ENCODE measurements at places on chromosomes 13 and 19.
A peak's percentile ranks its signal among the peaks of the same experiment; 100 is the strongest.

GRCh38 chr19:48739404-48740163 lies 826 bp downstream of the RASIP1 start:
- no peak for DNase-seq

DNA sequence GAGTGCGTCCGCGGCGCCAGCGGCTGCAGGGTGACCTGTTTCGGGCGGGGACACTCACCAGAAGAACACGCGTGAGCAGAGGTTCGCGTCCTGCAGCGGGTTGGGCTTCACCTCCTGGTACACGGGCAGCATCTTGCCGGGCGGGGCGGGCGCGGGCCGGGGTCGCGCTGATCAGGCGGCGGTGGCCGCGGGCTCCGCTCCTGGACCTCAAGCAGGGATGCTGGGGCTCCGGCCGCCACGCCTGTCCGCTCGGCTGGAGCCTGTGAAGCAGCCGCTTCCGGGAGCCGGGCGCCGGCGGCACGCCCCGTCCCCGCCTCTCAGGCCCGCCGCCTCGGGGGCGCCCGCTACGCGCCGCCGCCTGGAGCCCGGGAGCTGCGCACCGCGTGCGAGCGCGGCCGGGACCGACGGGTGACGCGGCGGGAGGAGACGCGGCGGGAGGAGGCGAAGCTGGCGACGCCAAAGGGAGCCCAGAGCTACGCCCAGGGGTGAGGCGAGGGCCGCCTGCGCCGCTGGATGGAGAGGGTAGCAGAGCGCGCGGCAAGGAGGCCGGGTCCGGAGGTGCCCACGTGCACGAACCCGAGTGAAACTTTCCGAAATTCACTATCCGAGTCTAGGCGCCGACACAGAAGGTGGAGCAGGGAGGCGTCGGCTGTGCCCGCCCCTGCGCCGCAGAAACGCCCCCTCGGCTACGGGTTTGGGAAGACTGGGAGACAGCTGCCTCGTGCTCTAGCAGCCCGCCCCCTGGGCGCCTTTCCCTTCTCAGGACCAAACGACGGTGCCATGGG lies at the start of gene ABCC4:
ABCC4 (minus strand) TSS at position 269 of the 785 bp plus-strand sequence; CDS start at position 132, 137 bp downstream.
- peak; percentile 80 for DNase-seq

DNA sequence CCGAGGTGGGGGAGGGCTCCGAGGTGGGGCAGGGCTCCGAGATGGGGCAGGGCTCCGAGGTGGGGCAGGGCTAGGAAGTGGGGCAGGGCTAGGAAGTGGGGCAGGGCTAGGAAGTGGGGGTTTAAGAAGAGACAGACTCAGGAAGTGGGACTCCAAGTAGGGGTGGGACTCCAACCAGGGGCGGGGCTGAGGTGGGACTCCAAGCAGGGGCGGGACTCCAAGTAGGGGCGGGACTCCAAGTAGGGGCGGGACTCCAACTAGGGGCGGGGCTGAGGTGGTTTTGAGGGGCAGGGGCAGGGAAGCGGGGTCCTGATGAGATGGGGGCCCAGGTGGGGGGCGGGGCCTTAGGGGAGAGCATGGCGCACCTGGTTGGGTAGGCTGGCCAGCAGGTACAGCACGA lies 13.6 kb downstream of the CFD start:
- DNase-seq: peak; percentile 25

DNA sequence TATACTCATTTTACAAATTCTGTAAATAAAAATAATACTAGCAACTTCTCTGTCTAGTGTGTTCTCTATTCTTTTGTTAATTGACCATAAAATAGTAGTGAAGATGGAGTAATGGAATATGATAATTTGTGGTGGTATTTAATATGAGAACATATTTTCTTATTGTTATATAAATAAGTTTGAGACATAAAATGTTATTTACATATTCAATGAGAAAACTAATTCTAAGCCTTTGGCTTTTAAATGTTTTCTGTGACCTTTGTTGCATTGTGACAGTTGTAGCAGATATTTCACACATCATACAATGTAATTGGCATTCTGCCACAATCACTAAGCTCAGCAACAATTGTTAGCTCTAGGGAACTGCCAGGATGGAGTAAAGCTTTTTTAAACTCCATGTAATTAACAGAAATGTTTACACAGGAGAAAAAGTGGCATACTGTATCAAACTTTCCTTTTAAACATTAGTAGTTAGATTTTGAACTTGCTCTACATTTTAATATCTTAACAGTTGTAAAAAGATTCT lies 562.1 kb upstream of the PCDH9 start:
- no peak for DNase-seq

DNA sequence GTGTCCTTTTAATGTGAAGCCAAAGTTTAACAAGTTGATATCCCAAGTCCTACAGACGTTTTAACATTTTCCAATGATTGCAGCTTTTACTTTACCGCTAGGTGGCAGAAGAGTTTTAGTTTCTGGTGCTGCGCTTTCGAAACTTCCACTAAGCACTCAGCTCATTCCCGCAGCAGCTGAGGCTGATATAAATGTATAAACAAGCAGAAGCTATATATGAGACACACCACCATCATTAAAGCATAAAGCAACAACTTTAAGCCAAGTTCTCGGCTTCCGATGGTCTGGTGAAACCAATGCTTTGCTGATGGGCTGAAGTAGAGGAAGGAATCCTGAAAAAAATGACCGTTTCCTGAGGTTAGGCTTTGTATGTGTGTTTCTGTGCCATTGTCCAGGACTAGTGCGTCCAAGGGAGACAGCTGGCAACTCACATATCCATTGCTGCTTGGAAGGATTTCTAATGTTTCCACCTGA lies 753.9 kb downstream of the OLFM4 start:
- peak; percentile 59 for DNase-seq

DNA sequence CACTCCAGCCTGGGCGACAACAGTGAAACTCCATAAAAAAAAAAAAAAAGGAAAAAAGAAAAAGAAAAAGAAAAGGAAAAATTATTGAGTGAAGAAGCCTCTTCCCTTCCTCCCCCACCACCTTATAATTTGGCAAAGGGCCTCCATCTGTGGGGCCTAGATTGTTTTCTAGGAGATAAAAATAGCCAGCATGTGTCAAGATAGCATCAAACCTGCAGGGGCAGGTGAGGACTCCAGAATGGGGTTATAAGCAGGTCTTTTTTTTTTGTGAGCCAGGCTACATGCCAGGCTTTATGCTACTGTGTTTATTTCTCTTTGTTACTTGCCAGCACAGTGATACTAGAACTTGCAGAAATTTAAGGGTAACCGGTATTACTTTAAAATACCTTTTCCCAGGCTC lies 11.7 kb upstream of the TRIM13 start:
- DNase-seq: no peak

GRCh38 chr19:55369653-55370304 lies 484 bp downstream of the IL11 start:
- peak; percentile 64 for DNase-seq

DNA sequence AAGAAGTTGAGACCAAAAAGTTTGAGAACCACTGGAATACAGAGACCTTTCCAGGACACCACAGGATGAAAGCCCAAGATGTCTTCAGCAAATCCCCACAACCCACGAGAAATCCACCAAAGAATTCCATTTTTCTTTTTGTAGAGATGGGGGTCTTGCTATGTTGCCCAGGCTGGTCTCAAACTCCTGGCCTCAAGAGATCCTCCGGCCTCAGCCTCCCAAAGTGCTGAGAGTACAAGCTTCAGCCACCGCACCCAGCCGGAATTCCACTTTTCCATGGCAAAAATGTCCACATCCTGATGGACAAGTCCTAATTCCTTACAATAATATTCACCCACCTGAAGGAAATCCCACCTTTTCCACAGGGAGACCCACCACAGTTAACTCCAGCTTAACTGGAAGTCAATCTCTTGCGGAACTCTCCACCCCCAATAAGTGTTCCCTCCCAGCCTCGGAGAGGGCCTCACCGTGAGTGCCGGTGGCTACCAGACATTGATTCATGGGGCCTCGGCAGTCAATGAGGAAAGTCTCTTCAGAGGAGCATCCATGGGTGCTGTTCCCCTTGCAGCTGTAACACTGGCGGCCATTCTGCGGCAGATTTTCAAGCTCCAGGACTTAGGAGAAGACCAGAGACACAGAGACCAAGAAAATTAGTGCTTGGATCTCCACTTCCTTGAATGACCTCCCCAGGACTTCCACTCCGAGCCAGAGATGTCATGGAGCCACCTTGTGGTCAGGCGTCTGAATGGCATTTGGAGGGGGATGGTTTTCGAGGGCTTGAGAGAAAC lies 12.3 kb upstream of the CADM4 start:
- peak; percentile 69 for DNase-seq

GRCh38 chr13:97944396-97945029 lies 9.0 kb upstream of the IPO5 start:
- DNase-seq: no peak

DNA sequence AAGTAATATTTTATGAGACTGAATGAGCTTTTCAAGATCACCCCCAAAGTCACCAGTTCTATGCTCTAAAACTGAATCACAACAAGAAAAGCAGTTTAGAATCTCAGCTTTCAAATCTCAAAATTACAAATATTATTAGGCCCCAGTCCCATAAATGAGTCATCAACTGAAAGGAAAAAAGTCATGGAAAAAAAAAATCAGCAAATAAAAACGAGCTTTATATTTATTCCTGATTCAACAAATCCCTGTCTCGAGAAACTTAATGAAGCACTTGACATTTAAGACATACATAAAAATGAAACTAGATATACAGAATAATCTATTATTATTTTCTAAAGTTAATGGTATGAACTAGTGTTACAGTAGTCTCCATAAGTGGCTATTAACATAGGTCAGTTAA lies 203.0 kb downstream of the DIAPH3 start:
- no peak for DNase-seq

DNA sequence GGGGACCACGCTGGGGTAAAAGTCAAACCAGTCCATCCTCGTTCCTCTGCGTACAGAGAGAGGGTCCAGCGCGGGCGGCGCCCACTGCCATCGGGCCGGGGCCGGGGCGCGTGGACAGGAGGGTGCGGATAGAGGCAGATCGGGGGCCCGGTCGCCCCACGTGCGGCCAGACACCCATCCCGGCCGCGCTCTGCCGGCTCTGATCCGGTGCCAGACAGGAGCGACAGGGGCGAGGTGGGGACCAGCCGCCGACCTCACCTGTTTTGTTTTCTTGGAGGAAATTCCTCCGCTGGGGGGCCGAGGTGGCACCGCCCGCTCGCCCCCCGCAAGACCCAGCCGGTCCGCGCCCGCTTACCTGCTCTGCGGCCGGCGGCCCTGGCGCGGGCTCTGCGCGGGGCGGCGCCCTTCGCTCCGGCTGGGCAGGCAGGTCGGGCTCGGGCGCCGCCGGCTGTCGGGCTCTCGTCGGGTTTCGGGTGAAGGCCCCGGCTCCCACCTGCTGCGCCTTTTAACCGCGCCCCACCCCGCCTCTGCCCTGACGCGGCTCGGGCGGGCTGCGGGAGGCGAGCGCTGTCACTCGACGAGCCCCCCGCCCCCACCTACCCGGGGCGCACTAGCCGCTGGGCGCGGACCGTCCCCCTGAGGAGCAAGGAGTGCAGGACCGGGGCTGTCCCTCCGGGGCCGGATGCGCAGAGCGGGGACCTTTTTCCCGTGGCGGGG lies at the start of gene GJB6:
GJB6 (minus strand) TSS at position 481 of the 717 bp plus-strand sequence. CDS start 8,839 bp downstream, outside the sequence.
- DNase-seq: no peak

DNA sequence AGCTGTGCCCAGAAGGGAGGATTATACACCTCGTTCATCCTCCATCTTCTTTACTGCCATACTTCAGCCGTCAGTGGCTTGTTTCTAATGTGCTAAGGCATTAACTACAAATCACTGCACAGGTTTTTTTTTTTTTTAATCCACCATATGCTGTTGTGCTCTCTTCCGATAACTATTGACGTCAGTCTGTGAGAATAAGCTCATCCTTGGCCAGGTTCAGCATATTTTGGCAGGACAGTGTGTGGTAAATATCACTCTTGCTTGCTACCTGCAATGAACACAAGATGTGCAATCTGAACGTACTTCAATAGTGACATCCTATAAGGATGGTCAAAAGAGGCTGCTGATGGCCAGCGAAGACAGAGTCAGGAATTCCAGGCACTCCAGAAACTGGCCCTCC lies 2030.7 kb upstream of the PCDH20 start:
- no peak for DNase-seq

DNA sequence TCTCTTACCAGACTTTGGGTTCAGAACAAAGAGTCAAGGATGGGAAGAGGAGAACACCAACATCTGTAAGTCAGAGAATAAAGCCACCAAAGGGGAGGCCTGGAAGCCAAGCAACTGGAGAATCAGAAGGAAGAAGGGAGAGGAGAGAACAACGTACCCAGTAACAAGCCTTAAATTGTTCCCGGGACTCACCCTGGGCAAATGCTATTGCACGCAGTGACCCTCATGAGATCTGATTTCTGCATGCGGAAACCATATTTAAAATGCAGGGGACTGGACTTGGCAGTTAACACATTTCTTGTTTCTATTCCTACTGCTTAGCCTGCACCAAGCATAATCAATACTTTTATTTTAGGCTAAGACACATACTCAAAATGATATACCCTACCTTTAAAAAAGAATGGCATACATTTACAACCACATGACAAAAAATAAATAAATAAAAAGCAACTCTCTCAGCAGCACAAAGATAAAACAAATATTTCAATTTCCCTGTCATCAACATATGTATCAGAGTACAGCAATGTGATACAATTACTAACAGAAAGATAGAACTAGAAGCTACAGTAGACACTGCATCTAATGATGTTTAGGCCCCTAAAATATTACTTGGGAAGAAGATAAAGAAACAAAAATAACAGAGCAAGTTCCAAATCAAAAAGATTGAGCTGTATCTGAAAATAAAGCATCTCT lies 414.6 kb downstream of the ITGBL1 start:
- no peak for DNase-seq

DNA sequence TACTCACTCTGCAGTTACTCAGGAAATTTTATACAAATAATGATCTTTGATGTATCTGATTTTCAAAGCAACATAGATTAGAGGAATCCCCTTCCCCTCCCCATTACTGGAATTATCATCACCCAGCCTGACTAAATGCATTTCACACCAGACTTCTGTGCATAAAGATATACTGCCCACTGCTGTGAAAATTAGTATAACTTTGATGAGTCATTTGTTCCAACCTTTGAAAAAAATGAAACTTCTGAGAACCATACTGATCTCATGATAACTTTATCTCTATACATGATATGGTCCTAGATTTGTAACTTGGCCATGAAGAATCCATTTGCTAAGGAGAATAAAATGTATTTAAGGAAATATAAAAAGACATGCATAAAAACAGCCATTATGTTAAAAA lies 63.9 kb downstream of the GPC6 start:
- no peak for DNase-seq

GRCh38 chr19:44741841-44742329 lies 6.6 kb upstream of the BCL3 start:
- DNase-seq: peak; percentile 99

Measured in ACHN (cell line).